Fibroblast of the aortic adventitia (primary cell): ENCODE measurements at places on chromosomes 1 and 21. TPM values are rescaled to one million over a fixed set of nuclear protein-coding genes. Genes with fewer than 3 reads are reported as not detected.

PCNT gene
- total RNA-seq: 27.8 and 40.3 TPM in 2 replicates

LCE1F gene
- not detected in 2 replicates for total RNA-seq

KCNJ6 gene
- total RNA-seq: under 0.01 TPM in 1 of 2 replicates, not detected in the other

DARS2 gene
- total RNA-seq: 15.9 and 18.3 TPM in 2 replicates

TEX38 gene
- total RNA-seq: not detected in 2 replicates
